ENCODE measurements at places on chromosomes 4 and X.

DNA sequence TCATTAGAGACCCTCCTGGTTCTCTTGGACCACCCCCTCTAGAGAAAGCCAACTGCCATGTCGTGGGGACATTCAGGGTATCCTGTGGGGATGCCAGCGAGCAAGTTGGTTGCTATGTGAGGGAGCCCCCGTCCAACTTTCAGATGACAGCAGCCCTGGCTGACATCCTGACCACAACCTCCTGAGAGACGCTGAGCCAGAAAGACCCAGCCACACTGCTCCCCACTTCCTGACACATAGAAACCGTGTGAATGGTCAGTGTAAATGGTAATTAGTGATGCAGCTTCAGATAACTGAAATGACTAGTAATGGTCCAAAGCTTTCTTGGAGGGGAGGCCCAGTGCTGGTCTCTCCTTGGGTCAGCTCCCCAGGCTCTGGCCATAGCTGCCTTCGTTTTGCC, 10.8 kb downstream of the CLCN4 start:
- no peak for DNase-seq

GRCh38 chr4:181307824-181308223, 935.4 kb upstream of the TENM3 start:
- no peak for DNase-seq

DNA sequence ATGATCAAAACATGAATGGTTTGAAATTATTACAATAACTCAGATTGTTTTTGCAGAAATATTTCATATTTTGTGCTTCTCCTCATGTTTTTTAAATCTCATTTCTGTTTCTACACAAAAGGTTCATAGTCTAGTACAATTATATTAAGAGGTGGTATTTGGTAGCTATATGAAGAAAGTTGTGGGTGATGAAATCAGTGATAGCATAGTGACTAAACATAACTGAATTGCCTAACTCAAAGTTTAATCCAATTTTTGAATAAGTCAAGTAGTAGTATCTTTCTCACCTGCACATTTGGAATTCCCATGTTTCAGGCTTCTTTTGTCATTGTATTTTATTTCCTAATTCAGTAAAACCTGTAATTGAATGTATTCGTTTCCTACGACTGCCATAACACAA, 648.7 kb downstream of the GRID2 start:
- no peak for DNase-seq

DNA sequence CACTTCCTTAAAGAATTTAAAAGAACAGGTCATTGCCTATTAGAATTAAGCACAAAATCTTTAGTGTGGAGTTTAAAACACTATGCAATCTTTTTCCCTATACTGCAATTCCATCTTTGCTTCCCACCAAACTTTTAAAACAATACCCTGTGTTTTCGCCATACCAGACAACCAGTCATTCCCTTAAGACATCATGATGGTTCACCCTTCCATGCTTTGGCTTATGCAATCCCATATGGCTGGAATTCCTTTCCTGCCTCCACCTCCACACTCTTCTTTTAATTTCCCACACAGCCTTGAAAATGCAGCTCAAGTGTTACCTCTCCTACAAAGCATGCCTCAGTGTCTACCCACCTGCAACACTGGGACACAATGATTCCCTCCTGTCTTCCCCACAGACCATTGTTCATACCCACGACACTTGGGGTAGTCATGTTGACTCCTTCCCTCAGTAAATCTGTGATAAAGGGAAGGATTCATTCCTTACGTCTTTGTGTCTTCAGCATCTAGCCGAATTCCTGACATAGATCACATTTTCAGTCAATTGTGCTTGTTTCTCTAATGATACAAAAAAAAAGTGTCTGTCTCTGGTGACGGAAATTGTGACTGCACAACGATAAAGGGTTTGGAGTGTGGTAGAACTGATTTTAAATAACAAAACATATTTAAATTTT, 166.3 kb downstream of the FNIP2 start:
- DNase-seq = no peak

DNA sequence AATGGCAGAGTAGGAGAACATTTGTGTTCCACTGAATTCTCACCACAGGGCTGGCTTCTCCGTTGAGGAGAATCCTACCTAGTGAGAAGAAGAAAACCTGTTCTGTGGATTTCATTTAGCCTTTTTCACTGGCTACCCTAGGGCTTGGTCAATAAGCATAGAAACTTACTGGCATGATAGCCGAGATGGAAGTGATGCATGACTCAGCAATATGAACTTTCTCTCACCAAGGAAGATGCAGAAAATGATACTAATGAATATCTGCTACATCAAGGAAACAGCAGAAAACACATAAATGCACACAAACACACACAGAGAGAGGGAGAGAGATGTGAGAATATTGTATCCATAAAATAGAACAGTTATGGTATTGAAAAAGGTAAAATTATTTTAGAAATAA, 216.3 kb downstream of the HHIP start:
- no peak for DNase-seq

- DNase-seq = no peak
These were observed 448.3 kb upstream of the ZFP42 start for GRCh38 chr4:187547316-187547715.

- peak; percentile 18 for DNase-seq
These were observed 645 bp downstream of the AMMECR1 start for GRCh38 chrX:110317061-110317819.

DNA sequence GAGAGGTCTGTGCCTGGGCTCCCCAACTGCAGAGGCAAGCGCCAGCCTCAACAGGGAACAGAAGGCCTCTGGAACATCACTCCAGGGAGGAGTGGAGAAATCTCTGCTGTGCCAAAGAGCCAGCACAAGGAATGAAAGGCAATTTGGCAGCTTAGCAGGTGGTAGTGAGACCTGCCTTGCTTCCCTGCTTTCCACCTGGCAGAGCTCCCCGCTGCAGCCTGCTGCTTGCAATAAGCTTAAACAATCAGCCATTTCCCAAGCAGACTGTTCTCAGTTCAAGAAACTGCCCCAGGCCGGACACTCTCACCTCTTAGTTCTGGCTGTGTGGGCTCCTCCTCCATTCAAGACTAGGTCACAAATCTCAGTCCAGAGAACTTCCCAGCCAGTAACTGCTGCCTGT, 370.6 kb downstream of the MAGEB5 start:
- no peak for DNase-seq

DNA sequence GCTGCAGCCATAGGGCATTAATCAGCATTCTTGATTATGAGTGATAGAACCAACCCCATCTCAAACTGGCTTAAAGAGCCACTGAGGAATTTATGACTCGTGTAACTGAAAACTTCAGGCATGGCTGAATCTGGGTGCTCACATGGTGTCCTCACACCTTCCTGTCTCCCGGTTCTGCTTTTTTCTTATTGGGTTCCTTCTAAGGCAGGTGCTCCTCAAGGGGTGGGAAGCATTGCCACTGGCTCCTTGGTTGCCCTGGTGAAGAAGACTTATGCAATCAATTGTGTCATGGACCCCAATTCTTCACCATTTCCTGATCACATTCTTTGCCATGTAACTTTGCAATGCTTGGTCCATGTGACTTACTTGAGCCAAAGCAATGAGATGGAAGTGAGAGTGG, 4.3 kb upstream of the ZCCHC4 start:
- DNase-seq = no peak

DNA sequence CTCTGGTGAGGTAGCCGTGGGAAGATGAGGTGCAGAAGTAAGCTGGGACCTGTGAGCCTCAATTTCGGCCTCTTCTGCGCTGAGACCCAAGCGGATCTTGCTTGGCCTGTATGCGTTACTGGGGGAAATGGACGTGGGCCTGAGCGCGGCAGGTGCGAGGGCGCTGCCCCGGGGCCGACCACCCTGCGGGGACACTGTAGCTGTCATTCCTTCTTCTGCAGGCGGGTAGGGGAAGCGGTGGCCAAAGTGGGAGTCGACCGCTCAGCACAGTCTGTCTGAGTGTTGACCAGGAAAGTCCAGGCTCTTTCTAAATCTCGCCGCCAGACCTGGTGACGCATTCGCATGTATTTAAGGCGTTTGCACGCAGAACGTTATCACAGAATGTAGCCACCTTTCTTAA, 3.3 kb upstream of the LRAT start:
- no peak for DNase-seq

- DNase-seq = no peak
These were observed 124.1 kb upstream of the DDX3X start for GRCh38 chrX:41209853-41210252.

DNA sequence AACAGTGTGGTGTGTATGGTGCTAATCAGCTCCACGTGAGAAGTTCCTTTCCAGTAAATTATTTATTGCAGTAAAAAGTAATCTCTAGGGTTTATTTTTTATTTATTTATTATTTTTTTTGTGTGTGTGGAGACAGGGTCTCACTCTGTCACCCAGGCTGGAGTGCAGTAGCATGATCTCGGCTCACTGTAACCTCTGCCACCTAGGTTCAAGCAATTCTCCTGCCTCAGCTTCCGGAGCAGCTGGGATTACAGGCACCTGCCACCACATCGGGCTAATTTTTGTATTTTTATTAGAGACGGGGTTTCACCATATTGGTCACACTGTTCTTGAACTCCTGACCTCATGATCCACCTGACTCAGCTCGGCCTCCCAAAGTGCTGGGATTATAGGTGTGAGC, 606.9 kb downstream of the PCDH7 start:
- DNase-seq = no peak

DNA sequence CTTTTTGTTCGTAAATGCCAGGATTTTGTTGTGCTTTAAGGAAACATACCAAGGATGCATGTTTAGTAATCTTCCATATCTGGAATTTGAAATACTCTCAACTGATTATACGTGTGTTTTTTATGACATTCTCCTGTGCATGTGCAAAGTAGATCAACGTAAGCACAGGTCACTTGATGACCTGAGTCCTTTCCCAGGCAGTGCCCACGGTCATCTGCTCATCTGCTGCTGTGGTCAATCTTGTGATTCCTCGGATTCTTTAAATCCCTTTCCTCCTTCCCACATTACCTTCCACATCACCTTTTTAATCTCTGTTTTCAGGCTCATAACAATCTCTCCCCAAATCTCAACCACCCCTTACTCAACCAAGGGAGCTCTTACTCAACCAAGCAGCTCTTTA, 104.1 kb downstream of the RASL11B start:
- DNase-seq = no peak

- DNase-seq = no peak
These were observed 308.8 kb downstream of the ZNF674 start for GRCh38 chrX:46236411-46236810.

DNA sequence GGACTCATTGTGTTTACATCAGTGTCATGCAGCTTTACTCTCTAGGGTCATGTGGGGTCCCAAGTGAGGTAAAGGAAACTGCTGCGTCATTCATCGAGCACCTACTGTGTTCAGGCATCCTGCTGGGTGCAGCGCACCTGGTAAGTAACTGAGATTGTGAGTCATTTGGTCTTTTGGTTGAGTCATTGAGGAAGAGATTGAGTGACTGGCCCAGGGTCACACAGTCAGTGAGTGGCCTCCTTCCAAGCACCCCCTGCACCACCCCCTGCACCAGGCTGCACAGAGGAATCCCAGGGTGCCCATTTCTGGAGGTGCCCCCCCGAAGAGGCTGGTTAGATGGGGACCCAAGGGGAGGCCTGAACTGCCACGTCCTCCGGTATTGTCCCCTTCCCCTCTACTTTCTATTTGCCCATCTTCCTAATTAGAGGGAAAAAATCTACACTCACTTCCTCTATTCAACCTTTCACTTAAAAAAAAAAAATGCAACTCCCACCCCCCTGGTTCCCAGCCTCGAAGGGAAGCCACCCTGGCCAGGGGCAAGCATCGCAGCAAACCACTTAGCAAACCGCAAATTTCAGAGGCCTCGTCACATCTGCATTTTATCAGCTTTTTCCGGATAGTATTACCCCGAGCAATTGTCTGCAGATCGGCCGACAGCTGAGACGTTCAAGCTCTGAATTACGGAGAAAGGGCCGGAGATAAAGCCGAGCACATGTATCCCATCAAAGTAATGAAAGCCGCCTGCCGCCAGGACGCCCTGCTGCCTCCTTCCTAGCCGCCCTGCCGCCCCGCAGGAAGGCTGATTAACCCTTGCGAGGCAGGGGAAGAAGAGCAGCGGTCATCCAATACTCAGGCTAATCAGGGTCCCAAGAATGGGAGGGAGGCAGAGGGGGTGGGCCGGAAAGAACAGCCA, 96.3 kb upstream of the MSX1 start:
- peak; percentile 7 for DNase-seq

DNA sequence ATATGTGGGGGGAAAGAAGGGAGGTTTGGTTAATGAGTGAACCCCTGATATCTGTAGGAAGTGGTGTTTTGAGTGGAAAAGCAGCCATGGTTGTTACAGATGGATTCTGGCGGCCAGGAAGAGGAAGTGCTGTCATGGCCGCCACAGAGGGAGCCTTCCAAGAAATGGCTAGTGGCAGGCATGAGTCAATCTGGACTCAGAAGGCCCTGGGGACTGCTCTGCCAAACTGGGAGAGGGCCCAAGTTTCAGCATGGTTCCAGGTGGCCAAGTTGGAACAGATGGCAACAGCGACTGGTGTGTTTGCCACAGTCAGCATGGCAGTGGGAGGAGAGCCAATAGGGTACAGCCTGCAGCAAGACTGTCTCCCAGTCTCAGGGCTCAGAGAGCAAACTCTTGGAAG, 32.5 kb downstream of the ETDB start:
- no peak for DNase-seq

DNA sequence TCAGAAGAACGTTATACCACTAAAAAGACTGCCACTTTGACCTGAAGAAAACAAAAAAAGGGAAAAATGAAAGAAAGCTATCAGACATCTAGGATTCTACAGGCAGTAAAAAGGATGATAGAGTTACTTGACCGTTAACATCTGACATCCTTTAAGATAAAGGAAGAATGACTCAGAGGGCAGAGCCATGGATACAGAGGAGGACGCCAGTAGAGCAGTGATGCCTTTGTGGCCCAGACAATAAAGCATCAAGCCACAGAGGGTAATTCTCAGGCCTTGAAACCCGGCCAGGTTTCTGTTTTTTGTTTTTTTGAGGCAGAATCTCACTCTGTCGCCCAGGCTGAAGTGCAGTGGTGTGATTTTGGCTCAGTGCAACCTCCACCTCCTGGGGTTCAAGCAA, 9.5 kb upstream of the BEX1 start:
- no peak for DNase-seq

- no peak for DNase-seq
These were observed 576.2 kb upstream of the CT83 start for GRCh38 chrX:117038918-117039440.

DNA sequence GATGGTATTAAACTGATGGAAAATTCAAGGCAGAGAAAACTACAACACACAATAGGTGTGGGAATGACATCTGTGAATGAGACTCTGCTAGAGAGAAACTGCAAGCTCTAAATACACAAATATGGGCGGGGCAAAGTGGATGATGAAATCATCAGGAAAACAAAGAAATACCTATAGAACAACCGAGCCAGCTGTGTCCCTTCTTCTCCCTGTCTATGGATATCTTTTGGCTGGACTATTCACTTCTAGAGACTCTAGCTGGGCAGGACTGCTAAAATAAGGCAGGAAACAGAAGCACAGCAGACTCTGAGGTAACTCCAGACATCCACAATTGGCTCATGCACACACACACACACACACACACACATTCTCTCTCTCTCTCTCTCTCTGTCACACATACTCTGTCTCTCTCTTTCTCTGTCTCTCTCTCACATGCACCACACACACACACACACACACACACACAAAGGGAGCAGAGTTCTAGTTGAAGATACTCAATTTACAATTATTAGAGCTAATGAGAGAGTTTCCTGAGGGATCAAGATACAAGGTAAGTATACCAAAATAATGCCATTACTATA, 27.2 kb upstream of the EDNRA start:
- no peak for DNase-seq

GRCh38 chrX:135431886-135432285, 10.1 kb downstream of the SMIM10L2A start:
- no peak for DNase-seq

GRCh38 chrX:148659481-148659880, 159.1 kb downstream of the AFF2 start:
- DNase-seq = no peak
